ENCODE measurements at places on chromosomes 11 and 22.

DNA sequence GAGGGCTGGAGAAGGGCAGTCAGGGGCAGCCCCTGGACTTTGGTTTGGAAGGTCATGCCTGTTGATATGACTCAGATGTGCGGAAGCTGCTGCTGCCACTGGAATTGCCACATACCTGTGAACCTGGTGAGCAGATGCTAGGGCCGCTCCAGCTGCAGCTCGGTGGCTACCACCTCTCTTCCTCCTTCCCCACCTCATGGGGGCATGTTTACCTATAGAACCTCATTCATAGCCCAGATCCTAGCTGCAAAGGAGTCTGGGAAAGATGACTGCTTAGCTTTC is 17.5 kb upstream of the TSPAN18 start:
- no peak for DNase-seq

GRCh38 chr11:79940165-79940564 is 499.3 kb upstream of the TENM4 start:
- no peak for DNase-seq

DNA sequence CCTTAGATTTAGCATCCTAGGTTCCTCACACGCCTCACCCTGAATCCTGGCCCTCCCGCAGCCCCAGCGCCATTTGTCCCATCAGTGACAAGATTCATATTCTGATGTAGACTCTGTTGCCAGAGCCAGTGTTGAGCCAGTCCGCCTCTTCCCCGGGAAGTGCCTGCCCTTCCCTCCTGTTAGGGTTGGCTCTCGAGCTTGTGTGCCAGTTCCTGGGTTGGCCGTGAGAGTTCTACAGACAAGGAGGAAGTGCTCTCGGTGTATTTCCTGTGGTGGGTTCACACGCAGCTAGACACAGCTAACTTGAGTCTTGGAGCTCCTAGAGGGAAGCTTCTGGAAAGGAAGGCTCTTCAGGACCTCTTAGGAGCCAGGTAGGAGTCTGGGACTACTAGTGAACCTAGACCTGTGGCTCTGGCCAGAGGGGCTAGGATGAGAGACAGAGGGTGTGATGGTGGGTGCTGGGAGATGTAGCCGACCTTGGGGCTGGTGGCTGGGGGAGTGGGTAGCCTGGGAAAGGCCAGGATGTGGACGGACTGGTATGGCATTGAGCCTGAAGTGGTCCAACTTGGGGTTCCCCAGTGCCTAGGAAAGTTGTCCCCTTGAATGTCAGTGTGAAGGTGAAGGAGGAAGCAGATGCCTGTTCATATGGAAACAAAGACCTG is at the start of gene IL18BP:
Gene IL18BP (plus strand): TSS at position 261 of the 662 bp plus-strand sequence. CDS start 1,076 bp downstream, outside the sequence.
- no peak for DNase-seq

GRCh38 chr11:1254086-1254648 is 31.3 kb downstream of the MUC5B start:
- DNase-seq = no peak

DNA sequence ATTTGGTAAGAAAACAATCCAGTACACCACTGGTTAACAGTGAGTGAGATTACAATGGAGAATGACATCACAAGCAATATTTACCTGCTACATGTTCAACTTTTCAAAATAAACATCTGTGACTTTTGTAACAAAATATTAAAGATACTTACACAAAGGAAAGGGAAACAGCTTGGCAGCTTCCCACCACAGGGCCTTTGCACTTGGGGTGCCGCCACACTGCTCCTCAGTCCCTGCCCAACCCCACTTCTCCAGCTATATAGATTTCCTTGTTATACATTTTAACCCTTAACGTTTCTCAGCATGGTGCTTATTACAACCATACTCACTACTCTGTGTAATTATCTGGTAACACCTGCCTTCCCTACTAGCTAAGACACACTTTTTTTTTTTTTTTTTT is 10.9 kb downstream of the KMT5B start:
- DNase-seq = no peak

- no peak for DNase-seq
Measured at GRCh38 chr11:78094250-78094649, 14.6 kb upstream of the NDUFC2 start.

- no peak for DNase-seq
Measured at GRCh38 chr22:49810363-49811019, 17.2 kb downstream of the BRD1 start.

DNA sequence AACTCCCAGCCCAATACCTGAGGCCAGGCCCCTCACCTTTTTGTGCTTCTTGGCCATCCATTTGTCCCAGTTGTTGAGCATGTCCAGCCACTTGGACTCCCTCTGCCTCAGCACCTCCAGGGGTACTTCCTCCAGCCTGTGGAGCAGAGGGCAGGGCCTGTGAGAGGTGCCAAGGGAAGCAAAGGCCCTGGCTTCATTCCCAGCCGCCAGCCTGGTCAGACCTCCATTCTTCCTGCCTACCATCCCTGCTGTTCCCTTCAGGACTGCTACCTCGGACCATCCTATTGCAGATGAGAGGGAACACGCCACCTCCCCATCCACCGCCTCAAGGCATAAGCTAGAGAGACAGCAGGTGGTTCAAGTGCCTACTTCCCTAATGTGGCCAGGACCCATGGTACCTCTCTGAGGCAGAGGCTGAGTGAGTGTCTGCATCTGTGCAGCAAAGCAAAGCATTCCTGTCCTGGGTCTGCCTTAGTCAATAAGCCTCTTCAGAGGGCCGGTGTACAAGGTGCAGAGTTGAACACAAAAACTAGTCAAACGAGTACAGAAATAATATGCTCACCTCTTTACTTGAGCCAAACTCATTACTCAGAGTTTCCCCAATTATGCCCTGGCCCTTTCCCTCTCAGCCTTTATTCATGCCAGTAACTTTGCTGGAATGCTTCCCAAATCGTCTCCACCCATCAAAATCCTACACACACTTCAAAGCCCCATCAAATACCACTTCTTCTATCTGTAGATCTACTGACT is 15.4 kb upstream of the CASTOR1 start:
- no peak for DNase-seq

DNA sequence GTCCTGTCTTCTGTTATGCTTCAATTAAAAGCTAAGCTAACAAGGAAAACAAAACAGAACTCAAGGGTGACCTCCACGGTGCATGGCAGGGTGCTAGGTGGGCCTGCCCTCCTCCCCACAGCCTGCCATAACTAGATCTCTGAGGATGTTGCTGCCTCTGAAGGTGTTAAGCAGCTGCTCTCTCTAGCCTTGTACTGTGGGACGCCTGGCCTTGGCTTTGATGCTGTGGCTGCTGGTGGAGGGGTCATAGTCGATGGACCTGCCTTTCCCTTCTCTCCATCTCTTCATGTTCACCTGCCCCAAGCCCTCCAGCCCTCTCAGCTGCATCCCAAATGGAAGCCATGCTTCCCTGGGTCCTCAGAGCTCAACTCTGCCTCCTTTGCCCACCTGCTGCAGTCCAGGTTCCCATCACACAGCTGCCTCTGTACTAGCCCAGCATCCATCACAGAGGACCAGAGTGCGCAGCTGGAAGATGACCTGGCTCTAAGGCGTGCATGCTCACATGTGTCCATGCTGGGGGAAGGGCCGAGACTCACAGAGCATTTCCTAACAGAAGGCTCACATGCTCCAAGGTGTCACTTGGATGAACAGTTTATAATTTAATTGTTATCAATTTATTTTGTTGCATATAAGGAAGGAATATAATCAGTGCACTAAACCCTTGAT is 180.3 kb upstream of the E2F8 start:
- no peak for DNase-seq

- DNase-seq = no peak
Measured at GRCh38 chr11:80587906-80588305, 1147.1 kb upstream of the TENM4 start.

DNA sequence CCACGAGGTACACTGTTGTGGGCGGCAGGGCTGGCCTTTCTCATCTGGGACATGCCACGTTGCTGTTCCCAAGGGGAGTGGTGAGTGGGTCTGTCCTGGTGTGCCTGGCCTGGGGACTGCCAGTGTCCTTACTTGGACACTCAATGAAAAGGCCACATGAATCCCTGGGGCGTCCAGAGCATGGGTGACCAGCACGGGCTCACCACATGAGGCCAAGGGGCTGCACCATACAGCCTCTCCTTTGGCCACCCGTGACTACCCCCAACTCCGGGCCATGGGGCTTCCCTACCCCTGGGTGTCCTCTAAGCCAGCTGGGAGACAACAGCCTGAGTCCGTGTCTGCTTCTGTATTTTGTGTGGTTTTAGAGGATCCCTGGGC is 20.2 kb upstream of the TXNRD2 start:
- no peak for DNase-seq

DNA sequence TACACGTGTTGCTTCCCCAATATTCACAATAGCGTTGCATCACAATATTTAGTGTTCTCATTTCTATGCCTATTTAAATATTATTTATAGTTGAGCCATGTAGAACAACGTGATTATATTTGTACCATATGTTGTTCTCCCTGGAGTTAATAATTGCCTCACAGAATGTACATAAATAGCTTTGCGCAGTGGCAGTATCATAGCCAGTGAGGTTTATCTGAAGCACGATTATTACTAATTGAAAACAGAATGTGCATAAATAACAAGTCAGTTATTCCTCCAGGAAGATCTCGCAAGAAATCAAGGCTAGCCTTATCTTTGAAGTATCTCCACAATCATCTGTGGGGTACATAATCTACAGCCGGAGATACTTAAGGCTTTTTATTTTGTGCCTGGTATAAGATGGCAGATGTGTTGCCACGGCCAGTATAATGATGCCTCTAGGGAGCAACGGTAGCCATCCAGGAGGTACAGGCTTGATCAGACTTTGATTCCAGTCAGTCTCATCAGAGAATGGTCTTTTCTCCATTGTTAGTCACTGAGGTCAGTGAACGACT is 197.5 kb downstream of the MSANTD4 start:
- no peak for DNase-seq

DNA sequence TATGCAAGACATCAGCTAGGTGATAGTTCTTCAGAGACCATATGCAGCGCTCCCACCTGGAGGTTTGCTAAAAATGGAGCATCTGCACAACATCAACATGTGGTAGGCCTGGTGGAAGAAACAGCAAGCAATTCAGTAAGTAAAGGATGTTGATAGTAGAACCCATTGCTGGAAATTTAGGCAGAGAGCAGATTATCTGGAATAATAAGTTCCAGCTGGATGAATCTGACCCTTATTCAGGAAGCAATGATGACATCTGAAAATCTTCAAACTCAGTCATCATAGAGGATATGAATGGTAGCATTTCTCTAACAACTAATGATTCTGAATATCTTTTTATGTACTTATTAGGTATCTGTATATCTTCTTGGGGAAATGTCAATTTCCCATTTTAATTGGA is 225.2 kb upstream of the ANO3 start:
- DNase-seq = no peak

GRCh38 chr22:23127788-23128187 is 14.0 kb downstream of the RSPH14 start:
- DNase-seq = no peak

- DNase-seq = no peak
Measured at GRCh38 chr11:102830001-102830727, 13.2 kb downstream of the MMP3 start.

DNA sequence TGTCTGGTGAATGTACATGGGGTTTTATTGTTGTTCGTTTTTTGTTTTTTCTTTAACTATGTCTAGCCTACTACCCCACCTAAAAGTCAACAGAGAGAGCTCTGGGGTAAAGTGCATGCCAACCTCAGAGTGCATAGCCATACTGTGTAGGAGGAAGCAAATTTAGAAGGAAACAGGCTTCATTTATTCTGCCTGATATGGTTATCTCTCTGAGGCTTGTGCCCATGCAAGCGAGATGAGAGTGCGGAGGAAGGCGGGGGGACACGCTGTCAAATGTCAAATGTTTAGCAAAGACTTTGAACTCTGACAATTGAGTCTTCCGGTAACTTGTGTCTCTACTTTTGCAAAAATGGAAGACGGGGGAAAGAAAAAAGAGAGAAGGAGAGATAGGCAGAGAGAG is 295.5 kb downstream of the ETS1 start:
- no peak for DNase-seq

DNA sequence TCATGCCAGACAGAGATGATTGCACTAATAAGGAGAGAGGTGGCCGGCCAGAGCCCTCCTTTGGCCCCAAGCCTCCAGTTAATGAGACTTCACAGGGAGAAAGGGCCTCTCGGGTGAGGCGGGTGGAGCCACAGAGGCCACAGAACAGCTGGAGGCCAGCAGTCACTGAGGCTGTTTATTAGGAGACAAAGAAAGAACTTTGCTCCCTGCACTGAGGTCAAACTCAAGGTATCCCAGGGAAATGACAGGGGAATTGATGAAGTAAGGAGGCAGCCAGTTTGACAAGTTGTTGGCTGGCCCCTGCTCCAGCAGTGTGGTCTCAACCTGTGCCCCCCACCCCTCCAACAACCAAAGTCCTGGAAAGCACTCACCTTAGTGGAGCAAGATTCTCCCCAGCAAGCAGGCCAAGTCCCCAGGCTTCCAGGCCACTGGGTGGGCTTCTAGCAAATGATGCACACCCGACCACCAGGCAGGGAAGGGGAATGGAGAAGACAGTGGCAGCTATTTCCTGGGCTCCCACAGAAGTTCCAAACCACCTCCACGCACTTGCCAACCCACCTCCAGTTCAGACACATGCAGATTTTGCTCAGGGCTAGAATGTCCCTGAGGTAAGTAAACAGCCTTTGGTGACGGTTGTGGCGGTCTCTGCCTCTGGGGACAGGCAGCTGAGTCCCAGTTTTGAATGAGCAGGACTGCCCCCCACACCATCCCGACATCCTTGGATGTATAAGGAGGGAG is 53.2 kb downstream of the RPUSD4 start:
- DNase-seq = no peak

GRCh38 chr11:36450110-36450572 is 59.9 kb downstream of the TRAF6 start:
- no peak for DNase-seq

DNA sequence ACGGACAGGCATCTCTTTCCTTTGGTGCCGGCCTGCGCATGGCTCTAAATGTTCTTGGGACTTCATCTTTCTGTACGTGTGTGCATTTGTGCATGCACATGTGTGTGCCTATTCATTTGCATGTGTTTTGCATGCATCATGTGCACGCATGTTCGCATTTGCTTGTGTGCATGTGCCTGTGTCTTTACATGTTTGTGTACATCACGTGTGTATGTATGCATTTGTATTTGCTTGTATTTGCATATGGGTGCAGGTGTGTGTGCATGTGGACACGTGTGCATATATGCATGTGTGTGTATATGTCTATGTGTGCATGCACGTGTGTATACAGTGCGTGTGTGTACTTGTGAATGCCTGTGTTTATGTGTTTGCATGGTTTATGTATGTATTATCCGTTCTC is 13.5 kb upstream of the FADD start:
- DNase-seq = no peak

- no peak for DNase-seq
Measured at GRCh38 chr11:11379661-11380060, 26.6 kb upstream of the CSNK2A3 start.

GRCh38 chr11:59710136-59710847 is 3.4 kb downstream of the OR10V1 start:
- no peak for DNase-seq
